ENCODE measurements at places on chromosomes 1 and 21.
A peak's percentile ranks its signal among the peaks of the same experiment; 100 is the strongest.

- no peak for DNase-seq
Observed at GRCh38 chr1:205236526-205236925, 8.8 kb downstream of the TMCC2 start.

GRCh38 chr1:160829766-160830165 lies 32.9 kb downstream of the CD244 start:
- no peak for DNase-seq

GRCh38 chr1:201393076-201393475 lies 6.0 kb downstream of the LAD1 start:
- DNase-seq = no peak

DNA sequence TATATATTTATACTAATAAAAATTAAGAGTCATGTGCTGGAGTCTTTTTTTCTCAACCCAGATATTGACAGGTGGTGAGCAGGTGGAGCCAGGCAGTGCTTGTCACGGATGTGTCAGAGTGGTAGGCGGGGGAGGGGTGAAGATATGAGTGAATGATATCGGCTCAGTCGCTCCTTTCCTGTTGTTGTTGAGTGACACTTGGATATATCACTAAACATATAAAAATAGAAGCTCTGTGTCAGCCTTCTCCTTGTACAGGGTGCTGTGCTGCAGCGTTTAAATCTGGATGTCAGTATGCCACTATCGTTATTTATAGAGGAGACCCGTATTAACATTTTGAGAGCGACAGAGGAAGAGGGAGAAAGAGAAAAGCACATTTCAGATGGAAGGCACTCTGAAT lies 339.6 kb downstream of the NUF2 start:
- no peak for DNase-seq

GRCh38 chr1:14697353-14697752 lies 98.9 kb downstream of the KAZN start:
- no peak for DNase-seq

DNA sequence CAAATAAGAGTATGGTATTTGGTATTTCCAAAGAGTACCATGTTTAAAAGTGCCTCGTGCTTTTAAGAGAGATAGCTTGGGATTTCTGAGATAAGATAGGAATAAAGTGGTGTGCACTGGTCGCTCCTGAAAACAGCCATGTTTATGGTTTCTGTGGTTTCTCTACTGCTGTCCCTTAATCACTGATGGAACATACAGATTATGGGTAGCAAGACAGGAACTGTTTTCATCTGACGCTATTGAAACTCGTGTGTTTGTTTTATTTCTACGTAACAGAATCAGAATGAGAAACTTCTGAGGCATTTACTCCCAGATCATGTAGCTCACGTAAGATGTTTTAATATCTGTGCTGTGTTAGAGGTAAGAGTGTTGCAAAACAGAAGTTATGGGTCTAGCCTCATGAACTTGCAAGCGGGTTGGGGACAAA lies 126.0 kb downstream of the KIAA0319L start:
- no peak for DNase-seq

DNA sequence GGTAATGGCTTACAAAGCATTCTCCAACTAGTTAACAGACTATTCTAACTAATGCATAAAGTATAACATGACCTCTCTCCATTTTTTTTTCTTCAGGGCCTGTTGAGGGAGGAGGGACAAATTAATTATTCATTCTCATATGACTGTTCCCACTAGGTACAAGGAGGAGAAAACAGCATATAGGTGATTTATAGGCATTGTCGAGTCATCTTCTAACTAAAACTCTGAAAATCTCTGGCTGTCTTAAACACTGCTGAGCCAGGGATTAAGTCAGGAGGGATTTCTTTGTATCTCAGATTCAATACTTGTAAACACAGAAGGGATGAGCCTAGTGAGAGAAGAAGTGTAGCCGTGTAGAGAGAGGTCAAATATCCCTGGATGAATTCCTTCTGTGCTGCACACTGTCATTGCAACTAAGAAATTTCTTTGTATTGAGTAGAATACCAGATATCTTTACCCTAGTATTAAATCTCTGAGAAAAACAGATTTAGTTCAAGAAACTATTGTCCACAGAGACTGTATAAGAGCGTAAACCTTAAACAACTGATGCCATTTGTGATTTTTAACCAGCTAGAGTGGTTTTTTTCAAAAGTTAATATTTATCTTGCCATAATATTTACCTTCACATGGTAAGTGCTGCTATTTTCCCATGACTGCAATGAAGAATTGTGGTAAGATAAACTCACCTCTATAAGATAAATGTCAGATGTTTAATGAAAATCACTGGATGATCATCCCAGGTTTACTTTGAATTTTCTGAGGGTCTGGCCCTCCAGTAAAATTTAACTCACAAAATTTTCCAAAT lies 465.3 kb downstream of the RWDD3 start:
- no peak for DNase-seq

DNA sequence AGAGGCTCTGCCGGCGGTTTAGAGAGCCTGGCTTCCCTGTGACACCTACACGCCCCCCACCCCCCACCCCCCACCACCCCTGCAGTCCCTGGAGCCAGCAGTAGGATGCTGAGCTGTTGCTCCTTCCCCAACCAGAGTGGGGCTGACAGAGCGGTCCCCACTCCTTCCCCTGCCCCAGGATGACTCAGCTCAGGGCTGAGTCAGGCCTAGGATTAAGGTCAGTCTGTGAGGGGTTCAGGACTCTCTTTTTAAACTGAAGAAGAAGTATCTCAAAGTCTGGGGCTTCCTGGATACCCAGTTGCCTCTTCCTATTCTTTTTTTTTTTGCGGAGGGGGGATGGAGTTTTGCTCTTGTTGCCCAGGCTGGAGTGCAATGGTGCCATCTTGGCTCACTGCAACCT lies 19.1 kb downstream of the DMBX1 start:
- no peak for DNase-seq

DNA sequence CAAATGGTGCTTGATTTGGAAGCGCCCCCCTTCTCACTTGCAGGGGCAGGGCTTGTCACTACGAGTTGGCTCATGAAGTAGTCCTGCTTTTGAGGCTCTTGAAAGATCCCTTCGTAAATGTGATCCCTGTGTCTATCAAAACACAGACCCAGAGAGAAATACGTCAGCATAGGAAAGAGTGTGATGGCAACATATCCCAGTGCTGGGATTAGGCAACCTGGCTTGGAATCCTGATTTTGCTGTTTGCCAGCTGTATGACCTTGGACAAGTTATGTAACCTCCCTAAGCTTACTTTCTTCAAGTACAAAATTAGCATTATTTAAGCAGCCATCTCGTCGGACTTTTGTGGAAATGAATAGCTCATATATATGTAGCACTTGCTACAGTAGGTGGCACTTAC lies 228.4 kb downstream of the ATG4C start:
- DNase-seq = no peak

GRCh38 chr1:79741720-79742421 lies 735.3 kb upstream of the ADGRL4 start:
- no peak for DNase-seq

DNA sequence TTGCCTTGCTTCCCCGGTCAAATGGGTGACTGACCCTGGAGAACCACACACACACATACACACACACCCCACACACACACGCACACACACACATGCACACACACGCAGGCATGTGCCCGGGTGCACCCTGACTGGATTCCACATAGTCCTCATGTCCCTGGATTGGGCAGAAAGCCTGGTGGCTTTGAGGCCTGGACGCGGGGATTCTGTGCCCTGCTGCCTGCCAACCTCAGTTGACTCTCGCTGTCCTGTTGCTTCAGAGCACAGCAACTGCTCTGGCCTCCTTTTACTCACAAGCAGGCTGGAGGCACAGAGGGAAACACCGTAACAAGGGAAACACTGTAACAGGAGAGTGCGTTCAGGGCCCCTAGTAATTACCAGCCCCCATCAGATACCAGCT lies 6.4 kb downstream of the RORC start:
- DNase-seq = no peak

- DNase-seq = no peak
Observed at GRCh38 chr1:170743083-170743482, 79.2 kb downstream of the PRRX1 start.

DNA sequence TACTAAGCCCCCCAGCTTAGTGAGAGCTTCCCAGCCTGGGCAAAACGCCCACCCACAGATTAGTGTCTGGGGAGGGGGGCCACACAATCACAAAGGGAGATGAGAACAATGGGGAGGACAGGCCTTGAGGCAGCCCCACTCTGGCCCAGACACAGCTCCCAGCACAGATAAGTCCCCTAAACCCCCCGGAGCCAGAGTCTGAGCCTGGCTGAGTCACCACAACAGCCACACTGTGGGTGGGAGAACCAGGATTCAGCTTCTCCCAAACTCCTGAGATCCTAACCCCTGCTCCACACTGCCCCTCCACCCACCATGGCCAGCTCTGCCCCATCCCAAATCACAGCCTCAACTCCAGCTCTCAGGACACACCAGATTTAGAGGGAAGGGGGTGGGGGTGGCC lies 4.2 kb downstream of the NECTIN4 start:
- no peak for DNase-seq

DNA sequence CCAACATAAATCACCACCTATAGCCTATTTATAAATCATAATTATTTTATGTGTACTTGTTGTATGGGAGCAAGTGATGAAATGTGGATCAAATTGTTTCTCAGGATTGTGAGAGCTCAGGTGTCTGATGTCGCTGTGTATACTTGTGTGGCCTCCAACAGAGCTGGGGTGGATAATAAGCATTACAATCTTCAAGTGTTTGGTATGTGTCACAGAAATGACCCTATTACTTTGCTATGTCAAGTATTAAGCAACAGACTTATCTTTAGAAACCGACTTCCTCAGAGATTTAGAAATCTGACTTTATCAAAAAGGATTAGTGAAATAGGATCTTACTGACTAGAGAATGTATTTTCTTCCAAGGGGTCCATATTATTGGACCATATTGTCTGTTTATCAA lies 280.9 kb downstream of the TPR start:
- DNase-seq = no peak

- DNase-seq = no peak
Observed at GRCh38 chr1:42698081-42698813, 16.0 kb downstream of the YBX1 start.

- no peak for DNase-seq
Observed at GRCh38 chr1:47763591-47764171, 233.5 kb downstream of the TRABD2B start.

GRCh38 chr1:234997201-234997895 lies 131.3 kb downstream of the TOMM20 start:
- peak; percentile 93 for DNase-seq

GRCh38 chr1:183636334-183636682 lies 725 bp upstream of the ARPC5 start:
- DNase-seq = no peak

GRCh38 chr1:52139817-52140540 lies 1.9 kb upstream of the ZFYVE9 start:
- DNase-seq = no peak

DNA sequence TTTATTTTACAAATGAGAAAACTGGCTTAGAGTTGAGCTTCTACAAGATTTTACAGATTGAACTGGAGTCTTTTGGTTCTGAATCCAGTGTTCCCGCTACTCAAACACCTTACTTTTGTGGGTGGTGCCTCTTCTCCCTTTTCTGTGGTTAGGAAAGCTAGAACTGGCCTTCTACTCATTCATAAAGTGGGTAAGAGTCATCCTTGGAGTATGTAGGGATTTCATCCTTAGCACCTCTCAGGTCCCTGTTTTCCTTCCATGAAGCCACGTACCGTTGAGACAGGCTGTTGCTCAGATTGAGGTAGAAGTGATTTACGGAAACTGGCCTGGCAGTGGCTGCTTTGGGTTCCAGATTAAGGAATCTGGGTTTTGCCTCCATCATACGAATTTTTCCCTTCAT lies 35.8 kb downstream of the WNT4 start:
- DNase-seq = no peak

DNA sequence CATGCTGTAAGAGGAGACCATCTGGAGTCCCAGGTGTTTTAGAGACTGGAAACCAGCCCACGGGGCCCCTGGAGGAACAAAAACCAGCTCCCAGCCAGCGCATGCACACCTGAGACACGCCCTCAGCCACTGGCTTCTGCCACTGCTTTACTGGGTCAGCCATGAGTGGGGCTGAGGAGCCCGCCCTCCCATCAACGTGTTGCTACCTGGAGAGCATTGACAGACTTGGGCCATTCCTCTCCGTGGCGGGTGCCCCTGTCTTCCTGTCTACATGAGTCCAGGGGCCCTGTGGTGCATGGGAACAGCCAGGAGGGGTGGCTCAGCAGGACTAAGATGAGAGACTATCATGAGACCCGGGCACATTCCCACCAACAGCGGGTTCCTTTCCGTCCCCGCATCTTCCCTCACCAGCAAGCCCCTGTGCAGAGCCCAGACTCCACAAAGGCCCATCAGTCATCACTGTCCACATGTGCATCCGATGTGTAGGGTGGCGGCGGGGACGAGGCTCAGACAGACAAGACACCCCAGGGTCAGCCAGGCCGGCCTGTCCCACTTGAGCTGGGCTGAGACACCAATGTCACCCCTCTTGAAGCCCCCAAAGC lies 45.4 kb upstream of the POFUT2 start:
- DNase-seq = peak; percentile 17

DNA sequence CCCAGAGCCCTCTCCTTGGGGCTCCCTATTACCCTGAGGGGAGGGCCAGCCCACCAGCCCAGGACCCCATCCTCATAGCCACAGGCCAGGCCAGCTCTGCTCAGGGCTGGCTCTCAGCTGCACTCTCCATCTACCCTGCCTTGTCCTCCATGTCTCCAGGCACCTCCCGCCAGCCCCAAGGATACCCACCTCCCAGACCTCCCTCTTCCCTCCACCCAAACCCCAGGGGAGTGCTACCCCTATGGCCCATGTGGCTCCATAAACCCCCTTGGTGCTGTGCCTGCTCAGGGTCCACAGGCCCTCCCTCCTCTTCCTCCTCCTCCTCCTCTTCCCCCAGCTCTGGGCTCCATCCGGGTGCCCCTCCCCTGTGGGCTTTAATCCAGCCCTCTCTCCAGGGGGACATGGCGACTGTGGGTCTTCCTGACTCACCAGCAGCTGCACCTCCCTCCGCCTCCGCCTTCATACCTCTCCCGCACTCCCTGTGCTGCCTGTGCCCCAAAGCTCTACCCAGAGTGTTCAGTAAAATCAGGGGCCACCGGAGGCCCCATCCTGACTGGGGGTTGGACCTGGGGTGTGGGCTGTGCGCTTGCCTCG lies 9.1 kb downstream of the YBEY start:
- peak; percentile 53 for DNase-seq

DNA sequence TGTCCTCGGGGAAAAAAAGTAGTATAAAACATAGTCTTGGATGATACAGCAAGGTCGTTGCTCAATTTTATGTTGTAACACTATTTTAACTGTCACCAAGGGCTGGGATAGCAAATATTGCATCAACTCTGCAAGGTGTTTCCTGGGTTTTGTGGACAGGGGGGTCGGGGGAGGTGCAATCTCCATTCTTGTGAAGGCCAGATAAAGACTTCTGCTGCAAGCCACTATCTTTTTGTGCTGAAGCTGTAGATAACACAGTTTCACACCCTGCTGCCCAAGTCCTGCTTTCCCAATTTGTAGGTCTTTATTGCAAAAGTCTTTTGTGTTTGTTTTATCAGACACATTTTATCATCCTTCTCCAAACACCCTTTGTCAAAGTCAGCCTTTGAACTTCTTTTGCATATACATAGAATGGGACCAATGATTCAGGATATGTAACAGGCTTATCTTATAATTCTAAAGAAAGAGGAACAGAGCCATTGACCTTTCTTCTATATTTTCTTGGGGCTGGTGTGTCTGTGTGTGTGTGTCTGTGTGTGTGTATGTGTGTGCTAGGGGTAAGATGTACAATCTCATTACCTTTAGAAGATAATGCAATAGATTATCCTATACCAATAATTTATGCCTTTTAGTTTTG lies 140.6 kb downstream of the RUNX1 start:
- DNase-seq = no peak
